T follicular helper cell (primary cell): ENCODE measurements at places on chromosomes 11 and 22.
A peak's percentile ranks its signal among the peaks of the same experiment; 100 is the strongest.

GRCh38 chr22:46053563-46054090, 76.7 kb upstream of the WNT7B start:
- DNase-seq: peak; percentile 34

DNA sequence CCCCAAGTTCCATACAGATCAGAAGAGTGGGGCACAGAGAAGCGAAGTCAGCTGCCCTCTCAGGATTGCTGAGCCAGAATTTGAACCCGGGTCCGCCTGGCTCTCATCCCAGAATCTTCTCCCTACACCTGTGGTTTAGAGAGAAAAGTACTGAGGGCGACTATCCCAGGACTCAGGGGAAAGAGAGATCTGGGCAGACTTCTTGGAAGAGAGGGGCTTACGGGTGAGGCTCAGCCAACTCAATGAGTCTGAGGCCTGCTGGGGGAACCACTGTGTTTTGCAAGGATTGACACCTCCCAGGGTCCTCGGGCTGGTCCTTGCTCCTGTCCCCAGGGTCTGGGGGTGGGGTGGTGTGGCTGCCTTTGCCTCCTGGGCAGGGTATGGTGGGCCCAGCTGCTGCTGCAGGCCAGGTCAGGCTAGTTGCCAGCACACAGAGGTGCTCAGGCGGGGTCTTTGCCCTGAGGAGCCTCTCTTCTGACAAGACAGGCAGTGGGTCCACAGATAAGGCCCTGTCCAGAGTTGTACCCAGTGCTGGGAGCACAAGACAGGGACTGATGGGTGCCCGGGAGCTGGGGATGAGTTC, 1.2 kb downstream of the CAPN5 start:
- no peak for DNase-seq

DNA sequence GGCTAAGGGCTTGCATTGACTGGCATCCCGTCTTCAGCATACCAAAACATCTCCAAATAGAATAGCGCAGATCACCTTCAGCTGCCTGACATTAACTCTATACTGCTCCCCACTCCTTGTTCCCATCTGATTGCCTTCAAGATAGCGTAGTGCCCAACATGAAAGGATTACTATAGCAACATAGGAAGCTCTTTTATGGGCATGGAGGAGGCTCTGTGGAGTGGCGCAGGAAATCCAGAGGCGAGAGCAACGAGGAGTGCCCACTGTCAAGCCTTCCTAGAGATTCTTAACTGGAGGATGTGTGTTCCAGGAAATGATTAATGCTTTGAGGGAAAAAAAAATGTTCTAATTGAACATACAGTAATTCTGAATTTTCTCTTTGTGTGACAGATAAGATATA, 213.3 kb downstream of the CADM1 start:
- no peak for DNase-seq

DNA sequence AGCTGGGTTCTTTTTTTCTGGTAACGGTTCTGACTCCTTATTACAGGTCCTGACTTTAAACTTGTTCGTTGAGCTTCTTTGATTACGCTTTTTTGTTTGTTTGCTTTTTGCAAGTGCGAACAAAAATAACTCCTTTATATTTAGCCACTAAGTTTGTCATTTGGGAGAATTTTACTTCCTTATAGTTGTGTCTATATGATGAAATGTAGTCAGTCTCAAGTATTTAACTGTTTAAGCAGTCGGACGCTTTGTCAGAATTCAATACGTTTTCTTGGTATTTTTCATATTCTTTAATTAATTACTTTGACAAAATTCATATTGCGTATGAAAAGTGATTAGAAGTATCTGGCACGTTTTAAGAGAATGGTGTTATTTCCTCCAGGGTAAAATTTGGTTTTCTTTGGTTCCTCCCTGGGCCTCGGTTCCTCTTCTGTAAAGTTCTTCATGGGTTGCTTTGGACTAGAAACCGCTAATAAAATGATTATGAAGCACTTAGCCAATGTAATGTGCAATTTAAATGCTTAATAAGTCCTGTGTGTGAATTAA, 1.3 kb downstream of the CBL start:
- no peak for DNase-seq

DNA sequence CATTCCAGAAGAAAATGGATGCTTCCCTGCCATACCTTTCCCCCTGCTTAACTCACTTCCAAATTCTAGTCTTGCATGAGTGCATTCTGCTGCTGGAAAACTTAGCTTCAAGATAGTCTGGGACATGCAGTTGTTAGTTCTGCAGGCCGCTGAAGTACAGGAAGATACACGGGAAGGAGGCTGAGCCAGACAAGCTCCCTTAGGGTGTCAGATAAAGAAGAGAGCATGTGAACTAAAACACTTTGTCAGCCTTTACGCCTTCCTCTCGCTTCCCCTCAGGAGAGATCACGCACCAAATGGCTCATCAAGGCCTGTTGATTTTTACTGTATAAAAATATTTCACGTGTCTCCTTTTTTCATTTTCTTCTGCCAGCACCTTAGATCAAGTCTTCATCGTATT, 420.7 kb downstream of the INSC start:
- no peak for DNase-seq

DNA sequence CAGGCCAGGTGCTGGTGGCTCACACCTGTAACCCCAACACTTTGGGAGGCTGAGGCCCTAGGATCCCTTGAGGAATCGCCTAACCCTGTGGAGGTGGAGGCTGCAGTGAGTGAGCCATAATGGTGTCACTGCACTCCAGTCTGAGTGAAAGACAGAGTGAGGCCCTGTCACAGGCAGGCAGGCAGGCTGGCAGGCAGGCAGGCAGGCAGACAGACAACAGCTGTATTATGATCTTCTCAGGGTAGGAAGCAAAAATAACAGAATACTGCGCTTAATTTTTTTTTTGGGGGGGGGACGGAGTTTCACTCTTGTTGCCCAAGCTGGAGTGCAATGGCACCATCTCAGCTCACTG, 3901.6 kb upstream of the OR11H1 start:
- no peak for DNase-seq

- no peak for DNase-seq
Measured at GRCh38 chr11:20042811-20043341, 117.4 kb downstream of the DBX1 start.

DNA sequence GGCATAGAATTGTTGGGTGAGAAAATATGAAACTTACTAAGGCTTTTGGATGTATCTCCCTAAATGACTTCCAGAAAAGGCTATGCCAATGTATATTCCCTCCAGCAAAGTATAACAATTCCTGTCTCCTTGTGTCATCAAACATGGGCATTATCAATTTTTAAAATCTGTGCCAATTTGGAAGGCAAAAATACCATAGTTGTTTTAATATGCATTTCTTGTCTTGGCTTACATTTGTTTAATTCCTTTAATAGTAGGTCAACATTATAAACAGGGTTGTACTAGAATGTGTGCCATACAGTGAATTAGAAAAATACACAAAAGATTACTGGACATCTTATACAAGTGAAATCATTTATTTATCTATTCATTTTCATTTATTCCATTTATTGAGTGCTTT, 41.6 kb downstream of the DCUN1D5 start:
- no peak for DNase-seq
